ENCODE measurements at places on chromosomes 12 and 14.

GRCh38 chr12:110917467-110917866 is 2.9 kb downstream of the MYL2 start:
- no peak for DNase-seq

GRCh38 chr12:85000729-85001128 is 35.3 kb downstream of the TSPAN19 start:
- no peak for DNase-seq

- DNase-seq = no peak
These were observed 413.8 kb downstream of the BCL11B start for GRCh38 chr14:98858158-98858557.

- DNase-seq = no peak
These were observed 343.4 kb downstream of the LRIG3 start for GRCh38 chr12:58576916-58577315.

- DNase-seq = peak; percentile 14
These were observed 97.2 kb upstream of the BBS10 start for GRCh38 chr12:76445462-76445861.

GRCh38 chr12:53090554-53090953 is 6.9 kb upstream of the IGFBP6 start:
- no peak for DNase-seq

GRCh38 chr14:65045006-65045405 is 57.3 kb downstream of the MAX start:
- DNase-seq = no peak

GRCh38 chr12:10405294-10405693 is 4.3 kb downstream of the KLRC4 start:
- DNase-seq = no peak

GRCh38 chr14:73795466-73795865 is 56.2 kb upstream of the PTGR2 start:
- DNase-seq = no peak

- no peak for DNase-seq
These were observed 2.9 kb downstream of the ZFHX2 start for GRCh38 chr14:23548351-23549318.
